ENCODE measurements at places on chromosomes 6 and 20.
A peak's percentile ranks its signal among the peaks of the same experiment; 100 is the strongest.

DNA sequence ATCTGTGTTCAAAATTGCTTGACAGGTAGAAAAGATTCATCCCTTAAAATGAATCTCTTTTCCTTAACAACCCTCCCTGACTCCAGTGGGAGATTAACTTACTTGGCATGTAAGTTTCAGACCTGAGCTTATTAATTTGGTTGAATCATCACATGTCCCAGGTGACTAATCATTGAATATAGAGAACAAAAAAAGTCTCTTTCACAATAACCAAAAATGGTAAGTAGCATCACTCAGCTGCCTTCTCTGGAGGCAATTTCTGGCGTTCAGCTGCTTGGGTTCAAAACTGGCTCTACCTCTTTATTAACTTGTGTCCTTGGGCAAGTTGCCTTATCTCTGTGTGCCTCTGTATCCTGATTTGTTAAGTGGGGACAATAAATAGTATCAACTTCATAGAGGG lies 2.9 kb downstream of the C6orf141 start:
- no peaks in the 10 kb centered on the region for H3K36me3 ChIP-seq
- no peak overlapping the region for H3K4me3 ChIP-seq
- H3K27ac ChIP-seq: no peak overlapping the region
- DNase-seq: no peak
- no peaks in the 10 kb centered on the region for H3K27me3 ChIP-seq
- peaks cover 5% of the 10 kb centered on the region for H3K4me1 ChIP-seq

DNA sequence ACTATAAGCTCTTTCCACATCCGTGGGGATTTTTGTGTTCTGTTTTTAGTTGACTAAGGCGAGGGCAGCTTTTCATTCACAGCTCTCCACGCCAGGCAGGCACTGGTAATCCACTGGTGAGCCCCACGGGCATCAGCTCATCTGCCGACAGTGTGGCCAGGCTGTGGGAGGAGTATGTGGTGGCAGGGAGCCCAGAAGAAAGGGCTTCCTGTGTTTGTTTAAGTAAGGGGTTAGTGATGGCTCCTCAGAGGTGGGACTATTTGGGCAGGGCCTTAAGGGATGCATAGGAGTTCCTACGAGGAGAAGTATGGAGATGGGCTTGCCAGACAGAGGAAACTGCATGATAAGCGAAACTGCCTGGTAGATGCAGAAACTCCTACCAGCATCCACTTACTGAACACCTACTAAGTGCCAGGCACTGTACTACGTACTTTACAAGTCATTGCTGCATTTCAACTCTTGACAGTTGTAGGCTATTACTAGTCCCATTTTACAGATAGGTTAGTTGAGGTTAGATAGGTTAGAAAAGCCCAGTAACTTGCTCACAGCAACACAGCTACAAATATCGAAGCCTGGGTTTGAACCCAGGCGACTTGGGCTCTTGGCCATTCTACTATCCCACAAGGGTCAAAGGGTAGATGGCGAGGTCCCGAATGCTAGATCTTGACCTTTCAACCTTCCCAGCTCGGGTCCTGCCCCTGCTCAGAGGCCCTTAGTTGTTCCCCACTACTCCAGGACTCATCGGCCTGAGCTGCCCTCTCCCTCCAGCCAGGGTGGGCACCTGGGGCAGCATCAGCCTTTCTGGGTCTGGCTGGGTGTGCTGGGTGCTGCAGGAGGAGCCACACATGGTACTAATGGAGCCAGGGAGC lies 55.1 kb downstream of the CEBPB start:
- H3K27ac ChIP-seq: no peak overlapping the region
- no peak overlapping the region for H3K4me3 ChIP-seq
- H3K27me3 ChIP-seq: no peaks in the 10 kb centered on the region
- DNase-seq: no peak

GRCh38 chr20:38859070-38859690 lies 53.7 kb downstream of the PPP1R16B start:
- peaks cover 32% of the 10 kb centered on the region for H3K4me1 ChIP-seq
- H3K36me3 ChIP-seq: no peaks in the 10 kb centered on the region
- no peak overlapping the region for H3K27ac ChIP-seq
- H3K4me3 ChIP-seq: no peak overlapping the region
- DNase-seq: no peak

- peak overlapping the region; percentile 57 for H3K27ac ChIP-seq
- peaks cover 27% of the 10 kb centered on the region for H3K4me1 ChIP-seq
- H3K27me3 ChIP-seq: no peaks in the 10 kb centered on the region
- H3K4me3 ChIP-seq: peak overlapping the region; percentile 22
- DNase-seq: peak; percentile 72
Measured at GRCh38 chr6:52574709-52575501, 2.0 kb downstream of the TRAM2 start.

GRCh38 chr20:10469599-10469998 lies 34.5 kb downstream of the SLX4IP start:
- no peaks in the 10 kb centered on the region for H3K4me1 ChIP-seq
- no peak overlapping the region for H3K4me3 ChIP-seq
- no peaks in the 10 kb centered on the region for H3K36me3 ChIP-seq
- no peak overlapping the region for H3K27ac ChIP-seq
- no peaks in the 10 kb centered on the region for H3K27me3 ChIP-seq

GRCh38 chr6:143279385-143279784 lies 171.1 kb downstream of the ADAT2 start:
- H3K4me3 ChIP-seq: no peak overlapping the region
- peak; percentile 7 for DNase-seq
- no peaks in the 10 kb centered on the region for H3K4me1 ChIP-seq
- H3K27me3 ChIP-seq: no peaks in the 10 kb centered on the region

- no peaks in the 10 kb centered on the region for H3K27me3 ChIP-seq
- peak overlapping the region; percentile 82 for H3K4me3 ChIP-seq
- peaks cover 21% of the 10 kb centered on the region for H3K36me3 ChIP-seq
- no peak for DNase-seq
- peak overlapping the region; percentile 85 for H3K27ac ChIP-seq
Measured at GRCh38 chr20:36644706-36645095, 1.3 kb downstream of the SLA2 start.

- DNase-seq: no peak
- no peaks in the 10 kb centered on the region for H3K27me3 ChIP-seq
- H3K36me3 ChIP-seq: no peaks in the 10 kb centered on the region
- no peaks in the 10 kb centered on the region for H3K4me1 ChIP-seq
- no peak overlapping the region for H3K27ac ChIP-seq
Measured at GRCh38 chr20:60589623-60590022, 631.4 kb downstream of the CDH26 start.

- DNase-seq: no peak
- H3K27me3 ChIP-seq: no peaks in the 10 kb centered on the region
- H3K4me3 ChIP-seq: no peak overlapping the region
- peaks cover 21% of the 10 kb centered on the region for H3K36me3 ChIP-seq
- H3K4me1 ChIP-seq: peaks cover 3% of the 10 kb centered on the region
Measured at GRCh38 chr6:31965700-31966099, 6.2 kb downstream of the DXO start.

GRCh38 chr20:17350321-17350720 lies 123.5 kb downstream of the PCSK2 start:
- H3K36me3 ChIP-seq: no peaks in the 10 kb centered on the region
- H3K4me1 ChIP-seq: no peaks in the 10 kb centered on the region
- no peak for DNase-seq

- peak overlapping the region; percentile 75 for H3K4me3 ChIP-seq
- H3K36me3 ChIP-seq: no peaks in the 10 kb centered on the region
- no peaks in the 10 kb centered on the region for H3K27me3 ChIP-seq
- peak overlapping the region; percentile 94 for H3K27ac ChIP-seq
- H3K4me1 ChIP-seq: peaks cover 25% of the 10 kb centered on the region
Measured at GRCh38 chr6:26026833-26027490, 60.3 kb upstream of the HFE start.

- no peaks in the 10 kb centered on the region for H3K4me1 ChIP-seq
- DNase-seq: no peak
- H3K27ac ChIP-seq: no peak overlapping the region
Measured at GRCh38 chr20:25126204-25127029, 44.5 kb upstream of the VSX1 start.

DNA sequence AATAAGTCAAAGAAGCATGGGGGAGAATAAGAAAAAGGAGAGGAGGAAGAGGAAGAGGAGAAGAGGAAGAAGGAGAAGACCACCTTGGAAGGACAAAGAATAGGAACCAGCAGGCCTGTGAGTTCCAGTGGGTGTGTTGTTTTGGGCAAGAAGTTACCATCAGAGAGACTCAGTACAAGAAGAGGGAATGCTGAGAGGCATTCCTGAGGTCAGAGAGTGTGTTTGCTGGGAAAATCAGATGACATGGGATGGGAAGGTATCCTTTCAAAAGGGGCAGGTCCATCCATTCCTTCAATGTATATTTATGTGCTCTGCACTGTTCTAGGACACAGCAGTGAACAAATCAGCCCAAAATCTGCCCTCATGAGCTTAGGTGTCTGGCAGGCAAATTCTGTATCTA lies 40.5 kb upstream of the PRIM2 start:
- H3K36me3 ChIP-seq: no peaks in the 10 kb centered on the region
- H3K27ac ChIP-seq: no peak overlapping the region
- no peaks in the 10 kb centered on the region for H3K4me1 ChIP-seq
- no peak for DNase-seq
- no peak overlapping the region for H3K4me3 ChIP-seq

DNA sequence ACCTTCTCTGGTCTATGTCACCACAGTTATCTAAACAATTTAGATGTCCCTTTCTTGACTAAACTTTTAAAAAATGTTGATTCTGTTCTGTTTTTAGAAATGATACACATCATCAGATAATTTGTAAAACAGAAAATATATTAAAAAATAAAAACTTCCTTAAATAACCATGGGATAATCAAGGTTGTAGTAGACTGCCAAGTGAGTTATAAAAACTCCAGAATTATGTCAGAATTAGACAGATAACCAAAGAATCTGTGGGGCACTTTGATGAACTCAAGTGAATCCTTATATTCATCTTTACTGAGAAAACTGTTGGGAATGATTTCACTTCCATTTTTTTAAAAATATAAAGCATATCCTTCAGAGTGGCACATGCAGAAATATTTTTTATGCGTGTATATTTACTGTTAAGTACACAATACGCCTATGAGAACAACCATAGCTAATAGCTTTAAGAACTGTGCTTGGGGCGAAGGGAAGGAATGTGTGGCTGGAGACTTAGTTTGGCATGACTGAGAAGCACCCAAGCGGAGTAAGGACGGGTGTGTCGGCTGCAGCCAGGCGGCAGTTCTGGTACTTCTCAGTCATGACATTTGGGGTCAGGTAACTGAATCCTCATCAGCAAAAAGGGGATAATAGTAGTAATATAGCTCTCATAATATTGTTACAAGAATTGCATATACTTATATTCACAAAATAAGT lies 604.7 kb upstream of the CITED2 start:
- no peaks in the 10 kb centered on the region for H3K36me3 ChIP-seq
- H3K27ac ChIP-seq: no peak overlapping the region
- no peaks in the 10 kb centered on the region for H3K4me1 ChIP-seq
- no peak for DNase-seq
- H3K27me3 ChIP-seq: no peaks in the 10 kb centered on the region
- H3K4me3 ChIP-seq: no peak overlapping the region

GRCh38 chr20:57160985-57161384 lies 105.5 kb downstream of the BMP7 start:
- H3K4me1 ChIP-seq: no peaks in the 10 kb centered on the region
- H3K27me3 ChIP-seq: no peaks in the 10 kb centered on the region
- DNase-seq: no peak
- H3K4me3 ChIP-seq: no peak overlapping the region
- H3K27ac ChIP-seq: no peak overlapping the region

- no peaks in the 10 kb centered on the region for H3K36me3 ChIP-seq
- DNase-seq: no peak
- no peaks in the 10 kb centered on the region for H3K4me1 ChIP-seq
- no peak overlapping the region for H3K27ac ChIP-seq
- H3K4me3 ChIP-seq: no peak overlapping the region
- no peaks in the 10 kb centered on the region for H3K27me3 ChIP-seq
Measured at GRCh38 chr6:97049253-97050011, 124.9 kb downstream of the KLHL32 start.

DNA sequence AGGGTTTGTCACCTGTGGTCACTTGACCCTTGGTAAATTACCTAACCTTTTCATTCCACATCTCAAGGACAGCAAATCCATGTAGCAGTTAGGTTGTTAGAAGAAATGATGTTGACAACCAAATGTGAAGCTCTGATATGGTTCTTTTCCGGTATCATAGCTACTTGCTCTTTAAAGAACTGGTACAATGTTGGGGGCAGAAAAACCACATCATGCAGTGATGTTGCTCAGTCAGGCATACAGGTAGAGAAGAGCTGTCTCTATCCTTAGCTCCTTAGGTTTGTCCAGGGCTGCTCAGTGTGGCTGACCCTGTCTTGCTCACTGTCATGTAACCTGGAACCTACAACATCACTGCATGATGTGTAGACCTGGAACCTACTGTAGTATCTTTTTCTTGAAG lies 135.5 kb downstream of the LRRC1 start:
- DNase-seq: no peak
- H3K27me3 ChIP-seq: no peaks in the 10 kb centered on the region
- no peak overlapping the region for H3K27ac ChIP-seq
- no peaks in the 10 kb centered on the region for H3K4me1 ChIP-seq

GRCh38 chr6:46575530-46575929 lies 77.1 kb downstream of the CYP39A1 start:
- no peak for DNase-seq
- no peak overlapping the region for H3K27ac ChIP-seq
- H3K36me3 ChIP-seq: no peaks in the 10 kb centered on the region
- H3K4me3 ChIP-seq: no peak overlapping the region
- H3K27me3 ChIP-seq: no peaks in the 10 kb centered on the region

DNA sequence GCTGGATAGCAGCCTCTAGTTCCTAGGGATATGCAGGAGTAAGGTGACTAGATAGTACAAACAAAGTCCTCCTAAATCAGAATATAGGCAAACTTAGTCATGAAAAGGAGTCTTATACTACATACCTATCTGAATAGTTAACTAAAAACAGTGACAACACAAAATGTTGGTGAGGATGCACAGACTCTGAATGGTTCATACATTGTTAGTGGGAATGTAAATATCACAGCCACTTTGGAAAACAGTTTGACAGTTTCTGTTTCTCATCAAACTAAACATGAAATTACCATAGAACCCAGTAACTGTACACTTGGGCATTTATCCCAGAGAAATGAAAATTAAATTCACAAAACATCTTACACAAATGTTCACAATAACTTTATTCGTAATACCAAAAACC lies 17.2 kb downstream of the NFS1 start:
- no peaks in the 10 kb centered on the region for H3K27me3 ChIP-seq
- no peaks in the 10 kb centered on the region for H3K36me3 ChIP-seq

- H3K4me3 ChIP-seq: no peak overlapping the region
- H3K27me3 ChIP-seq: no peaks in the 10 kb centered on the region
- no peak for DNase-seq
Measured at GRCh38 chr6:144341831-144342527, 56.8 kb downstream of the UTRN start.

DNA sequence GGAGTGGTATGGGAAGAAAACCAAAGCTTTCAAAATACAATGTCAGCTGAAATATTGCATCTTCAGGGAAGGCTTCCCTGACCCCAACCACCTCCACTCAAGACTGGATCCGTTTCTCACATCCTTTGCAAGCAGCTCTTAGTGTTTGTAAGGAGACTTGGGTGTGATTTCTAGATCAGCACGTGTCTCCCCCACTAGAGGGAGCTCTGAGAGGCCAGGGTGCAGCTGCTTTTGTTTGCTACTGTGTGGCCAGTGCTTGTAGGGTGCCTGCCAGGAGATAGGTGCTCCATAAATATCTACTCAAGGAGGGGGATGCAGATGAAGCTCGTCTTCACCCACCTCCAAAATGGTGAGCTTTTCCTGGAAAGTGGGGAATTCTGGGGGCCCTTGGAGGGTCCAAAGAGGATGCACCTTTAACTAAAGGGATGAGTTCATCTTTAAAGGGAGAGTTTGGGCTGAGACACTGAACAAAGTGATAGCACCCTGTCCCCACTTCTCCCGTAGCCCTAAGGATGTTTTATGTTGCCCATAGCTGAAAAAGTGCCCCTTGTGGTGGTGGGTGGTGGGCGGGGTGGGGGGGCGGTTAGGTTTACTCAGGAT lies 52.6 kb upstream of the MAFB start:
- H3K27ac ChIP-seq: no peak overlapping the region
- no peak for DNase-seq

All from naive thymus-derived CD4-positive, alpha-beta T cell (primary cell).